ENCODE measurements at places on chromosomes 1 and 21. TPM values are rescaled to one million over a fixed set of nuclear protein-coding genes. Genes with fewer than 3 reads are reported as not detected.

DNA sequence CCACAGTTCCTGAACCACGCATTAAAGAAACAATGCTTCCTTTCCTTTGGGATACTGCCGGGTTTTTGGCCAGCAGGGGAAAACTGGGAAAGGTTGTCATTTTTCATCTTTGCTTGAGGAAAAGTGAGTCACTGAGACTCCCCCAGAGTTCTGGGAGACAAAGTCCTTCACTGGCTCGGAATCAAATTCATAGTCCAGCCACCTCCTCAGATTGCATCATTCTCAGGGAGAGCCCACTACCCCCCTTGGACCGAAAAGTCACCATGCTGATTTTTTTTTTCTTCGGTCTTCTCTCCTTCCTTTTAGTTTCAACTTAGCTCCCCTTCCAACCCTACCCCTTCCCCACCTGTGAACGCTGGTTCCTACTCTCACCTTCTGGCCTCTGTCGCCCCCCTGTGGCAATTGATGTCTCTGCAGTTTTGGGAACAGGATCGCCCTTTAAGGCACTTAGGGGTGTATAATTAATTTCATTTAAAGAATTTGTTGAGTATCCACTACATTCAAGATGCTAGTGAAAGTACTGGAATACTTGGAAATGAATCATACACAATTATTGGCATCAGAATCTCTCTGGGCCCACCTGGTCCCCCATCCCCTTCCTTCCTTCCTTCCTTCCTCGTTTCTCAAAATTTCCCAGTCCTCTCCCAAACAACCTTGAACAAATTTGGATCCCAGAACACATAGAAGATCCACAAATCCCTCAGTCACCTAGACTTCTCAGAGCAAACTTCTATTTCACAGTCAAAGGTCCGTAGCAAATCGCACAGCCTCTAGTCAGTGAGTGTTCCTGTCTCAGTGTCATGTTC is 6.9 kb downstream of the ACKR1 start:
- H3K27me3 ChIP-seq, result peaks cover 30% of the 10 kb centered on the region
- no peak overlapping the region for H3K4me3 ChIP-seq
- peaks cover 12% of the 10 kb centered on the region for H3K4me1 ChIP-seq
- peak; percentile 68 for DNase-seq
- H3K36me3 ChIP-seq, result no peaks in the 10 kb centered on the region
- H3K27ac ChIP-seq, result no peak overlapping the region

GRCh38 chr1:98387701-98388100 is 273.8 kb upstream of the SNX7 start:
- H3K27me3 ChIP-seq, result no peaks in the 10 kb centered on the region
- no peak for DNase-seq
- H3K36me3 ChIP-seq, result no peaks in the 10 kb centered on the region

DNA sequence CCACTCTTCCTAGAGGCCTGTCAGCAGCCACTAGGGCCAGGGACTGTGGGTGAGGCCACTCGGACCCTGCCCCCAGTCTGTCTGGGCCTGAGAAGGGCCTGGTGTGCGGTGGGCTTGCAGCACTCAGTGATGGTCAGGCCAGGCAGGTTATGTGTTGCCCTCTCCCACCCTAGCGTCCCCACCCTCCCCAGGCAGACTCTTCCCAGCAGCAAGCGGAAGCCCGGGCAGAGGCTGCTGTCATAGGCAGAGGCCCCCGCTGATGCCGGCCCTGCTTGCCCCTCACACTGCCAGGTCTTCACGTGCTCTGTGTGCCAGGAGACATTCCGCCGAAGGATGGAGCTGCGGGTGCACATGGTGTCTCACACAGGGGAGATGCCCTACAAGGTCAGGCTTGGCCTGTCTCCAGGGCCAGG is 6.6 kb downstream of the ZBTB48 start:
- H3K27me3 ChIP-seq, result no peaks in the 10 kb centered on the region
- no peak overlapping the region for H3K27ac ChIP-seq
- H3K4me3 ChIP-seq, result no peak overlapping the region
- peaks cover 25% of the 10 kb centered on the region for H3K4me1 ChIP-seq
- DNase-seq, result no peak

The B3GALT5 gene
- total RNA-seq, result not detected

- no peaks in the 10 kb centered on the region for H3K4me1 ChIP-seq
- DNase-seq, result no peak
- H3K27ac ChIP-seq, result no peak overlapping the region
- no peaks in the 10 kb centered on the region for H3K36me3 ChIP-seq
- H3K4me3 ChIP-seq, result no peak overlapping the region
Measured at GRCh38 chr1:219581344-219581743, 31.6 kb downstream of the ZC3H11B start.

DNA sequence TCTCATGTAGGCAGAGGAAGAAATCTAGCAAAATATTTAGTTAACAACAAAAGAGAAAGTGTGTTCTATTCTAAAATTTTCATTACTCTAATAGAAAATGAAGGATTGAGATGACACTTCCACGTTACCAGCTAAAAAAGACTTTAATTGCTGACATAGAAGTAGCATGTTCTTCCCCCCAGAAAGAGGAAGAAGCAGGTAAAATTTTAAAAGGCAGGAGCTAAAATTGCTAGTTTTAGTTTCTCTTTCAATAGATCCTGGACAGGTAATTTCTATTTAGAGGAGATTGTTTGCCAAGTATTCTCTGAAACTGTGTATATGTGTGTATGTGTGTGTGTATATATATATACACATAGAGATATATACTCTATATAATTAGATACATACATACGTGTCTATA is 248.1 kb upstream of the FMN2 start:
- no peaks in the 10 kb centered on the region for H3K36me3 ChIP-seq
- no peak overlapping the region for H3K4me3 ChIP-seq
- H3K27ac ChIP-seq, result no peak overlapping the region
- no peaks in the 10 kb centered on the region for H3K27me3 ChIP-seq
- no peaks in the 10 kb centered on the region for H3K4me1 ChIP-seq
- DNase-seq, result no peak

DNA sequence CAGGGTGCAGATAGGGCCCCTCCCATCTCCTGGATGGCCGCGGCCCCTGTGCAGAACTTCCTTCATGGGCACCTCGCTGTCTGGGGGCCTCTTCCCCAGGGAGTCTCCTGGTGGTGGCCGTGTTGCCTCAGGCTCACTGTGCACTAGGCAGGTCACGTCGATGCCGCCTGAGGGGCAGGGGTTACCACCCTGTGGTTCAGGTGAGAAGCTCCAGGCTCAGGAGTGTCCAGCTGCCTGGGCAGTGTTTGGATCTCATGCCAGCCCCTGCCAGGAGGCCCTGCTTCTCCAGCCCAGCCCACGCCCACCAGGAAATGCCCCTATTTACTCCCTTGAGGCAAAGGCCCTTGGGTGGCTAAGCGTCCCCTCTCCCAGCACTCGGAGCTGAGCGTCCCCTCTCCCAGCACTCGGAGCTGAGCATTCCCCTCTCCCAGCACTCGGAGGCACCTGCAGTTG is 2.1 kb downstream of the ITGB2 start:
- DNase-seq, result no peak
- H3K36me3 ChIP-seq, result peaks cover 70% of the 10 kb centered on the region
- H3K27ac ChIP-seq, result peak overlapping the region; percentile 77
- H3K4me1 ChIP-seq, result peaks cover 62% of the 10 kb centered on the region
- H3K4me3 ChIP-seq, result peak overlapping the region; percentile 100

DNA sequence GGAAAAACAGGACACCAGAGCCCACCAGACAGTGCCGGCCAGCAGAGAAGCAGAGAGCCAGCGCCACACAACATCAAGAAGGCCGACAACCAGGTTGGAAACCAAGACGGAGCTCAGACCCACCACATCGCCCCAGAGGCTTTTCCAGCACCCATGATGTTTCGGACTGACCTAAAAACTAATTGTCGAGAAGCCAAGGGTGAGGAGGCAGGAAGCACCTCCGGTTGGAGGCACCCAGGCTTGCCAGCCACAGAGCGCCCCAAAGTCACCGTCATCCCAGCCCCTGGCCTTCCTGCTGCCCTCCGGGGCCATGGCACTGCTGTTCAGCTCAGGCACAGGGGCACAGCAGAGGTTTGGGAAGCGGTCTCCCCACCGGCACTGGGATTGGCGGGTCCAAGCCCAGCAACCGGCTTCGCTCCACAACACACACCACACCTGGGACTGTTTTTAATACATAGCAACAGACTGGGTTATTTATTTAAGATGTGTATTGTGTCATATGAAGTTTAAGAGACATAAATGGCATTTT is 67.2 kb downstream of the SLC37A1 start:
- no peak overlapping the region for H3K4me3 ChIP-seq
- H3K27ac ChIP-seq, result no peak overlapping the region
- no peaks in the 10 kb centered on the region for H3K4me1 ChIP-seq
- H3K27me3 ChIP-seq, result no peaks in the 10 kb centered on the region

DNA sequence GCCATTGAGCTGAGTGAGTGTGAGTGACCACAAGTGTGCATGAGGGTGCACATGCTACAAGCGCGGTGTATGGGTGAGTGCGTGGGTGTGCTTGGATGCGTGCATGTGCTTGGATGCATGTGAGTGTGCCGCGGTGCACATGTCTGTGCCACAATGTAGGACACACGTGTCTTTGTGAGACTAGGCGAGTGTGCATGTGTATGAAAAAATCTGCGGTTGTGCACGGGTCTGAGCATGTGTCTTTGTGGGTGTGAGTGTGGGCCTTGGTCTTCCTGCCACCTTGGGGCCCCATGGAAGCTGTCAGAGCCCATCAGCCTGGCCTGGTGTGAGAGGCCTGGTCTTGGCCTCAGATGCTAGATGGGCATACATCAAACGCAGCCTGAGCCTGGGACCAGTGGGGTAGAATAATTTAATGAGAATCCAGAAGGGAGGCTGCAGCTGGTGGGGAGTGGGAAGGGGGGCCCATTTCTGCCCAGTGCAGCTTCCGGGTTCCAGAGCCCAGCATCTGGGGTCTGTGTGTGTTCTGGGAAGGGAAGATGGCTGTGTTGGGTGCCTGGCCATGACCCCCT is 103.9 kb upstream of the SLC2A1 start:
- DNase-seq, result no peak
- no peak overlapping the region for H3K4me3 ChIP-seq
- H3K27me3 ChIP-seq, result peaks cover 5% of the 10 kb centered on the region
- H3K27ac ChIP-seq, result no peak overlapping the region
- peaks cover 3% of the 10 kb centered on the region for H3K36me3 ChIP-seq

The TMPRSS2 gene
- not detected for total RNA-seq

DNA sequence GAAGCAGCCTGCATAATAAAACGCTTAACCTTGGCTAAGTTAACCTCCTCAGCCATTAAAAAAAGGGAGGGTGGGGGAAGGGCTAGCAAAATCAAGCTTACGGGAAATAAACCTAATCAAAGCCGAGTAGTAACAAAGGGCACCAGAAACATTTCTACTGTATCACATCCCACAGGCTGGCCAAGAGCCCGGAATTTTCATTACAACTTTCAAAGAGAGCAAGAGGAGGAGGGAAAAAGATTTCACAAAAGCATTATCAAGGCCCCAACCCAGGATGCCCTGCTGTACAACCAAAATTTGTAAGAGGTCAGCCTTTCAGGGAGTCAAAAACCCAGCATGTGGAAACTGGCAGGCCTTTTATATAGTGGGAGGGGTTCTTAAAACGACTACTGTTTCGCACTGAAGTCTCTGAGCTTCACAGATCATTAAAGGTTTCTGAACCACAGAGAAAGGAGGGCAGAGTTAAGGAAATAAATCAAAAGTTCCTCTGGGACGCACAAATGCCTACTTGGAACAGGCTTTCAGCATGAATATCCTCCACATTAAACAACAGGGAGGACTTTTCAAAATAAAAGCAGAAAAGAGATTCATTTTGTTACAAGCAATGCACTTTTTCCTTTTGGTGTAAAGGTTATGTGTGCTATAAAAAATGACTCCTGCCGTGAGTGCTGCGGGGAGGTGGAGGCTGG is 90.4 kb downstream of the SLC45A1 start:
- no peak for DNase-seq
- H3K27ac ChIP-seq, result peak overlapping the region; percentile 0
- H3K4me1 ChIP-seq, result peaks cover 55% of the 10 kb centered on the region
- no peaks in the 10 kb centered on the region for H3K27me3 ChIP-seq
- H3K36me3 ChIP-seq, result peaks cover 35% of the 10 kb centered on the region
- no peak overlapping the region for H3K4me3 ChIP-seq

DNA sequence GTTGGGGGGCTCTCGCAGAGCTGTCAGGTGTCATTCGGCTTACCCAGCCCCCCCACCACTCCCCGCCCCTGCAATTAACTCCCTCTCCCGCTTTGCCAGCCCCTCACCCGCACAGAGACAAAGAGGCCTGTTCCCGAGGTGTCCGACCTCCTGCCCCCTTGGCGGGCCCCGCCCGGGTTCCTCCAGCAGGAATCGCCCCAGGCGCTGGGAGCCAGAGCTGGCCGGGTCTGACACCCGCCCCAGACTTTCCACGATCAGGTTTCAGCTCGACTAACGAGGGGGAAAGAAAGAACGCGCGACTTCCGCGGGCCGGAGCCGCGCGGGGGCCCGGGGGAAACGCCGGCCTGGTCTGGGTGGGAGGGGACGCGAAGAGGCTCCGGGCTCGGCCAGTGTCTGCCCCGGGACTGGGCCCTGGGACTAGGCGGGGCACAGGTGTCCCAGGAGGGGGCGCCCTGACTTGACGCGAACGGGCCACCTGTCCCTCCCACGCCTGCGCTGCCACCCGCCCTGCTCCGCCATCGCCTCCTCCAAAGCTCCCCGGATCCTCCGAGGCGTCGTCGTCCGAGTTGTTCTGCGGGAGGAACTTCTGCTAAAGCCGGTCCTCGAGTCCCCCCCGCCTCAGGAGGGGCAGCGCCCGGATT is 36.4 kb upstream of the HHAT start:
- H3K27ac ChIP-seq, result no peak overlapping the region
- H3K4me3 ChIP-seq, result no peak overlapping the region
- no peaks in the 10 kb centered on the region for H3K4me1 ChIP-seq
- DNase-seq, result peak; percentile 67
- peaks cover 46% of the 10 kb centered on the region for H3K27me3 ChIP-seq

The NUP210L gene
- 0.07 TPM for total RNA-seq

DNA sequence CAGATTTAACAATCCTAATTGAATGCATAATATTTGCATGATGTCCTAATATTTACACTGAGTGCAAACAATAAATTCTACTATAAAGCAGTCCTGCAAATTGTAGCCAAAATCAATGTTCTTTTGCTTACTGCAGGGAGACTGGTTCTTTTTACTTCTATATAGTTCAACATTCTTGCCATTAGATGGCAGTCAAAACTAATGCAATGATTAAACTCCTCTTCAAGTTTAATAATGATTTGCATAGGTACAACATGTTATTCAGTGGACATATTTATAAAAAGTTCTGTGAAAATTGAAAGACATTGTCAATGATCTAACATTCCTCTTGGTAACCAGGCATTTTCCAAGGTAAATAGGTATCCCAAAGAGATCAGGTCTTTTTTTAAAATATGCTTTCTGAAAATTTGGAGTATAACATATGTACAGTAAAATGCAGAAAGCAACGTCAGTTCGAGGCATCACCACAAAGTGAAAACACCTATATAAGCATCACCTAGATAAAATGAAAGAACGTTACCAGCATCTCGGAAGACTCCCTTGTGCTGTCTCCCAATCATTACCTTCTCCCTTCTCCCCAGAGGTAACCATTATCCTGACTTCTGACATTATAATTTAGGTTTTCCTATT is 9.8 kb upstream of the FNBP1L start:
- no peak overlapping the region for H3K4me3 ChIP-seq
- no peaks in the 10 kb centered on the region for H3K36me3 ChIP-seq
- H3K27ac ChIP-seq, result no peak overlapping the region

The NSL1 gene
- 29.6 TPM for total RNA-seq

Data from activated CD8-positive, alpha-beta T cell treated with anti-CD3 and anti-CD28 coated beads for 36 hours (primary cell).